ENCODE measurements at places on chromosomes 12 and 14. TPM values are rescaled to one million over a fixed set of nuclear protein-coding genes. Genes with fewer than 3 reads are reported as not detected.

GRCh38 chr14:35215110-35215813, 76.9 kb upstream of the PSMA6 start:
- H3K36me3 ChIP-seq, result peaks cover 7% of the 10 kb centered on the region
- peaks cover 7% of the 10 kb centered on the region for H3K4me1 ChIP-seq
- DNase-seq, result no peak
- no peak overlapping the region for H3K4me3 ChIP-seq
- H3K27ac ChIP-seq, result no peak overlapping the region

GRCh38 chr14:69246331-69246730, 13.6 kb upstream of the GALNT16 start:
- H3K27ac ChIP-seq, result no peak overlapping the region
- peaks cover 3% of the 10 kb centered on the region for H3K36me3 ChIP-seq
- no peak overlapping the region for H3K4me3 ChIP-seq
- no peaks in the 10 kb centered on the region for H3K27me3 ChIP-seq
- H3K4me1 ChIP-seq, result peaks cover 2% of the 10 kb centered on the region

GRCh38 chr12:39772821-39773259, 153.2 kb upstream of the ABCD2 start:
- H3K4me3 ChIP-seq, result no peak overlapping the region
- DNase-seq, result no peak
- no peaks in the 10 kb centered on the region for H3K27me3 ChIP-seq
- H3K36me3 ChIP-seq, result no peaks in the 10 kb centered on the region
- no peaks in the 10 kb centered on the region for H3K4me1 ChIP-seq

Gene TNFAIP2
- 0.12 TPM for total RNA-seq

Gene CCDC198
- not detected for total RNA-seq
